HCT116 (cell line): ENCODE measurements at places on chromosomes 11 and 22.
A peak's percentile ranks its signal among the peaks of the same experiment; 100 is the strongest.

GRCh38 chr11:87432022-87432421 lies 394.3 kb downstream of the TMEM135 start:
- no peak for DNase-seq

- DNase-seq: no peak
Measured at GRCh38 chr11:111452817-111453552, 59.2 kb downstream of the BTG4 start.

DNA sequence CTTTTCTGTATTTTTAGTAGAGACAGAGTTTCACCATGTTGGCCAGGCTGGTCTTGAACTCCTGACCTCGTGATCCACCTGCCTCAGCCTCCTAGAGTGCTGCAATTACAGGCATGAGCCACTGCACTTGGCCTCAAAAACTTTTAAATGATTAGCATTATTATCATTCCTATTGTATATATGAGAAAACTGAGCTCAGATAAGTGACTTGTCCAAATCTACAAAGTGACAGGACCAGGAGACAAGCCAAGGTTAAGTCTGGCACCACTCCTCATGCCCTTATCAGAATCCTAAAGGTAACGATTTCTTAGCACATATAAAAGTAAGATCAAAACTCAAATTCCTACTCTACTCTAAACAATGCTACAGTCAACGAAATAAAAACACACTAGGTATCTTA lies 32.2 kb upstream of the CHRNA10 start:
- no peak for DNase-seq

DNA sequence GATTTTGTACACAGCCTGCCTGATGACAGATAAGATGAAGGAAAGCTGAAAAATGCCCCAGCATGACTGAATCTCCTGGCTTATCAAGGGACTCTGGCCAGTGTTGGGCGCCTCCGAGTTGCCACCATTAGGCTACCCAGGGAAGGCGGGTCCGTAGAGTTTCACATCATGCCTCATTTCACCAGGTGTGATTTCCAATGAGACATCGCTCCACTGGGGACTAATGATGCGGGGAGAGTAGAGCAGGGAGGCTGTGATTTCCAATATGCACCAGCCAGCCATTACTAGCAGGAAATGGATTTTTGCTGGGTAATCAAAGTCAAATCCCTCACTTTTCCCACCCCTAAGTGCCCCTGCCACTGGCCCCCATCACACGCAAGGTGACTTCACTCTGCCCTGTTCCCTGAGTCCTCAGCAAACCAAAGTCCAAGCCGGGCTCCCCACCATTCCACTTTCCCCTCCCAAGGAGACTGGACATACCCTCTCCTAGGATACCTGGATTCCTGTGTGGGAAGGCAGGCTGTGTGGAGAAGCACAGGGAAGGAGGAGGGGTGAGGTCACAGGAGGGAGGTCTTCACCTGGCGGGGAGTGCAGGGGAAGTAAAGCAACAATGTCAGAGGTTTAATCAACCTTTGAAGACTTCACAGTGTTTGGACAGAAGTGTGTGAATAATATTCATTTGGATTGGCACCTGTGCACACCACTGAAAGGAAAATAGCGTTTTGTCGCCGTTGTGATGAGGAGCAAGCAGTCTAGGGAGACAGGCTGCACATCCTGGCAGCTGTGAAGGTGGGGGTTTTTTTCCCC lies 613.3 kb upstream of the CADM1 start:
- no peak for DNase-seq

GRCh38 chr11:14186046-14186775 lies 172.8 kb downstream of the RRAS2 start:
- no peak for DNase-seq

DNA sequence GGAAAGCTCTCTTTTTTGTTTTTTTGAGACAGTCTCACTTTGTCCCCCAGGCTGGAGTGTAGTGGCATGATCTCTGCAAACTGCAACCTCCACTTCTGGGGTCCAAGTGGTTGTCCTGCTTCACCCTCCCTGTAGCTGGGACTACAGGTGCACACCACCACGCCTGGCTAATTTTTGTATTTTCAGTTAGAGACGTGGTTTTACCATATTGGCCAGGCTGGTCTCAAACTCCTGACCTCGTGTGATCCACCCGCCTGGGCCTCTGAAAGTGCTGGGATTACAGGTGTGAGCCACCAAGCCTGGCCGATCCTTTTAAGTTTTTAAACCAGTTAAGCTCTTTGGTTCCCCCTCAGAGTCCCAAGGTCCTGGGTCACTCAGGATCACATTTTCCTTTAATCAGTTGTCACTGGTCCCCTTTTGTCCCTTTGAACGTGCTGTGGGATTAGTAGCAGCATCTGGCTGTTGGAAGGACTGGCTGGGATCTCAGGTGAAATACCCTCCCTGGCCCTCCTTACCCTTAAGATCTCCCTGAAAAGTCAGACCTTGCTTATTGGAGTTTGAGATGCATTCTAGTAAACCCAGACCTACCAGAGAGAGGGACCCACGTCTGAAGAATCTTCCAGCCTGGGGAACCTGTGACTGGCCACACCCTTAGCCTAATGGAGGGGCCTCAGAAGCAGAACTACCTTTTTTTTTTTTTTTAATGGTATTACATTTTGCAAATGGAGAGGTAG lies 8.1 kb downstream of the MALAT1 start:
- DNase-seq: peak; percentile 91

DNA sequence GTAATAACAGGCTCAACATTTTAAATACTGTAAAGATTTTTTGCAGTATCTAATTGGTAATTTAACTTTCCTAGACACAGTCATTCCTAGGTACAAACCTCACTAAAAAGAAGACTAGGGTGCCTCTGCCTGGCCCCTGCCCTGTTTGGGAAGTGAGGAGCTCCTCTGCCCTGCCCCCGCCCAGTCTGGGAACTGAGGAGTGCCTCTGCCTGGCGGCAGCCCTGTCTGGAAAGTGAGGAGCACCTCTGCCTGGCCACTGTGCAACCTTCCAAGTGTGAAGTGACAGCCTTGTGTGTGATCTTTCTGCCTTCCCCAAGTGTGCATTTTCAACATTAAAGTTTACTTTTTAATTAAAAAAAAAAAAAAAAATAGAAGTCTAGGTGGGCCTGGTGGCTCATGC lies 4.2 kb downstream of the CHORDC1 start:
- no peak for DNase-seq

GRCh38 chr11:66020618-66021357 lies 5.5 kb downstream of the CATSPER1 start:
- no peak for DNase-seq

- DNase-seq: no peak
Measured at GRCh38 chr11:131790586-131790985, 420.2 kb downstream of the NTM start.

- no peak for DNase-seq
Measured at GRCh38 chr11:60158636-60159035, 24.2 kb downstream of the MS4A6A start.

DNA sequence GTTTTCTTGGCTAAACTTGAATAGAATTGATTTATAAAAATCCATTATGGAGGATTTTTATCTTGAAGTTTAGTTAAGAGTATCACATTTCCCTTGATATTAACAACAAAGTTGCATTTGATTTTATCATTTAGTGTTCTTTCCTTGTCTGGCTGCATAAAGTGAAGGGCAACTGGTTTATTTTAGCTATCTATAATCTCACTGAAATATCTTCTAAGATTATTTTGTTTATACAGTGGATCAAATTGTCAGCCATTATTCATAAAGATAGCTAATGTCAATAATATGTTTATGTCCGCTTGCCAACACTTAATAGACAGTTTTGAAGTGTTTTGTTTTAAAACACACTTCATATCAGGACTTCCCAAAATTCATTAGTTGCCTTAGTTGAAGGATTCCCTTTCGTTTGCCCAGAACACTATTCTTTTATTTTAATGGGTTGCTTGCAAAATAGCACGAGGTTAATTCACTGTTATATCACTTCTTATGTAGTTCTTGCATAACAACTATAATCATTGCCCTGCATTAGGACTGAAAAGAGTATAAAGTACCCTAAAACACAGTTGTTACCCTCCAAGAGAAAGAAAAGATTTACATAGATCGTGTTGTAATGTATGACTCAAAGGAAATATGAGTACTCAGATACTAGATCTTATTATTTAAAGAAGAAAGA lies 73.0 kb downstream of the MSANTD4 start:
- DNase-seq: no peak

- DNase-seq: no peak
Measured at GRCh38 chr11:119175493-119176077, 7.1 kb downstream of the NLRX1 start.

- DNase-seq: no peak
Measured at GRCh38 chr22:44489817-44490216, 8.2 kb downstream of the RTL6 start.

GRCh38 chr22:50206599-50206998 lies 5.8 kb downstream of the SELENOO start:
- no peak for DNase-seq
